ENCODE measurements at places on chromosomes 1 and 21.

- DNase-seq = no peak
Observed at GRCh38 chr1:219292999-219293398, 119.3 kb downstream of the LYPLAL1 start.

DNA sequence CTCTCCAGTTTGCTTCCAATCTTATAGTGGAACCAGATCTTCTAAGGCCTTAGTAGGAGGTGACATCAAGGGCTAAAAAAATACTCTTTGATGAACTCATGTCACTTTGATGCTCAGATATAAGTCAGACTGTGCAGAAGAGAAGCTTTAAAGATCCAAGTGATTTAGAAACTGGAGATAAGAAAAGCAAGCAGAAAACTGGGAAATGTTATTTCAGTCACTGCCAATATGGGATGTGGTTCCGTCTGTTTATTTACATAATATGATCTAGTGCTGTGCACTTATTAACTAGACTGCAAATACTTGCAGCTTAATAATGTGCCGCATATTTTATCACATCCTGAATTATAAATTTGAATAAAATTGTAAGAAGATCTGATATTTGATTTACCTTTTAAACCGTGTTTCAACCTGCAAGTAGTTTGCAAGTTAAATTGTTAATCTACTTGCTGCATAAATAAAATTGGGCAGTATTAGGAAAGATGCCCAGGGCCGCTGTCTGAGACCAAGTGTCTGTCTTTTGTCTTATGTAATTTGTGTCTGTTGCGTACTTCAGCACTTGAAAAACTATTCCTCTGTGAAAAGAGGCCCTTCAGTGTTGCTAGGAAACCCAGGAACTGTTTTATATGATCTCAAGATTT lies 29.6 kb downstream of the CXADR start:
- DNase-seq = no peak

DNA sequence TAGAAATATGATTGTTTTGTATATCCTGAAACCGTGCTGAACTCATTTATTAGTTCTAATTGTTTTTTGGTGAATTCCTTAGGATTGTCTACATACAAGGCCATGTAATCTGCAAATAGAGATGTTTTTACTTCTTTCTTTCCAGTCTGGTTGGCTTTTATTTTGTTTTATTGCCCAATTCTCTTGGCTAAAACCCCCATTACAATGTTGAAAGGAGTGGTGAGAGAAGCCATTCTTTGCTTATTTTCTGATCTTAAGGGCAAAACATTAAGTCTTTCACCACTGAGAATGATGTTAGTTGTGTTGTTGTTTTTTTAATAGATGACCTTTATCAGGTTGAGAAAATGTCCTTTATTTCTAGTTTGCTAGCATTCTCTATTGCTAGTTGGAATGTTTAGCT lies 157.3 kb downstream of the NTMT2 start:
- no peak for DNase-seq

- no peak for DNase-seq
Observed at GRCh38 chr1:70667494-70668170, 256.6 kb downstream of the CTH start.

- peak; percentile 73 for DNase-seq
Observed at GRCh38 chr1:203325026-203325417, 19.7 kb downstream of the BTG2 start.

DNA sequence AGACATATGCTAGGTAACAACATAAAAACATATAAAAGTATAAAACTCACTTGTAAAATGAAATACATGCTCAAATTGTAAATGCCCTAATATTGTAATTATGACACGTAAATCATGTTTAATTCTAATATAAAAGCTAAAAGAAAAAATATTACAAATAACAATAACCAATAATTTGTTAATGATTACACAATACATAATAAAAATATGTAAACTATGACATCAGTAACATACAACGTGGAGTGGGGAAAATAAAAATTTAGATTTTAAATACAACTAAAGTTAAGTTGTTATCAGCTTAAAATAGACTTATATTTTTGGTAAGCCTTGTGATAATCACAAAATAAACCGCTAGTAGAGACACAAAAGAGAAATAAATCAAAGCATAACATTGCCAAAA lies 376.4 kb downstream of the BRINP2 start:
- DNase-seq = no peak

DNA sequence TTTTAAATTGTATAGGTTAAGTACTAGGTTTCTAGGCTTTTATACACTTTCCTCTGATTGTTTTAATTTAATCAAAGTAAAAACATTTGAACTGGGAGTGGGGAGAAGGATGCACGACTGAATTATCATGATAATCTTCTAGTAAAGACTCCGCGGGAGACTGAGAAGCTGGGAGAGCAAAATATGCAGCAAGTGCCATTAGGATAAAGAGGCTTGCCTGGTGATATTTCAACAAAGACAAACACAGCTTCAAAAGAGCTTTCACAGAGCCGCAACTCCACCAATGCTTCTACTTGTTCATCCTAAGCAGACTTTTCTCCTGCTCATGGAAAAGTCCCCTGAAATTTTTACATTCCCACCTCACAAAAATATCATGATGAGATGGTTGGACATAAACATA lies 239.0 kb upstream of the PTBP2 start:
- no peak for DNase-seq

GRCh38 chr1:95311762-95312161 lies 77.8 kb downstream of the RWDD3 start:
- DNase-seq = no peak

- DNase-seq = no peak
Observed at GRCh38 chr1:190942475-190942874, 464.8 kb upstream of the BRINP3 start.

- DNase-seq = no peak
Observed at GRCh38 chr1:28358716-28359115, 10.8 kb upstream of the PHACTR4 start.

DNA sequence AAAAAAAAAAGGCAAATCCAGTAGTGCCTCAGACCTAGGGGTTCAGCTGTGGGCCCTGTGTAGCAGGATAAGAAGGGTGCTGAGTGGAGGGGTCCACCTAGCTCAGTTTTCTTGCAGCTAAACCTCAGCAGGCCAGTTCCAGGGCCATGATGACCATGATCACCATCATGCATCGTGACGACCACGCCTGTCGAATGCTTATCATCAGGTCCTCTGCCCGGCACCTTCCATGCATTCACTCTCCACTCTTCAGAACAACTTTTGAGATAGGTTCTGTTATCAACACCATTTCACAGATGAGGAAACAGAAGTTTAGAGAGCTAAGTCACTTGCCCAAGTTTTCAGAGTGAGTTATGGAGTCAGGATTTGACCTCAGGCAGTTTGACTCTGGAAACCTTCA lies 54.9 kb downstream of the ACBD3 start:
- no peak for DNase-seq

- no peak for DNase-seq
Observed at GRCh38 chr1:219038398-219038797, 135.3 kb upstream of the LYPLAL1 start.

GRCh38 chr1:36572142-36572715 lies 89.5 kb upstream of the CSF3R start:
- no peak for DNase-seq

DNA sequence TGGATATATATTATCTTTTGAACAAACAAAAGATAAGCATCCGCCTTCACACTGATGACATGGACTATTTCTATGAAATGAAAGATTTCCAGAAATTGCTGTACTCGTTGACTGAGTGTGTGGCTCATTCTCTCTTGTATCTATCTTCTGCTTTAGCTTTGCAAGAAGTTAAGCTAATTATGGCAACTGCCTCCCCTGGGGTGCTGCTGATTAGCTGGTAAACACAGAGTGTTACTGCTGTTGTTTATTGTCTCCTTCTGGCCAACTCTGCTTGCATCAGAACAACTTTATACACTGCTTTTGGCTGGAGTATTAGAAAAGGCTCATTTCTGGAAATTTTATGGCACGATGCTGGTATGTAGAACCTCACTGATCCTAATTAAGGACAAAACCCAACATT lies 95.6 kb upstream of the SNX7 start:
- DNase-seq = no peak

GRCh38 chr1:27645071-27645415 lies 10.1 kb upstream of the FGR start:
- no peak for DNase-seq

GRCh38 chr1:3851292-3851691 lies 5.7 kb downstream of the CEP104 start:
- DNase-seq = no peak

DNA sequence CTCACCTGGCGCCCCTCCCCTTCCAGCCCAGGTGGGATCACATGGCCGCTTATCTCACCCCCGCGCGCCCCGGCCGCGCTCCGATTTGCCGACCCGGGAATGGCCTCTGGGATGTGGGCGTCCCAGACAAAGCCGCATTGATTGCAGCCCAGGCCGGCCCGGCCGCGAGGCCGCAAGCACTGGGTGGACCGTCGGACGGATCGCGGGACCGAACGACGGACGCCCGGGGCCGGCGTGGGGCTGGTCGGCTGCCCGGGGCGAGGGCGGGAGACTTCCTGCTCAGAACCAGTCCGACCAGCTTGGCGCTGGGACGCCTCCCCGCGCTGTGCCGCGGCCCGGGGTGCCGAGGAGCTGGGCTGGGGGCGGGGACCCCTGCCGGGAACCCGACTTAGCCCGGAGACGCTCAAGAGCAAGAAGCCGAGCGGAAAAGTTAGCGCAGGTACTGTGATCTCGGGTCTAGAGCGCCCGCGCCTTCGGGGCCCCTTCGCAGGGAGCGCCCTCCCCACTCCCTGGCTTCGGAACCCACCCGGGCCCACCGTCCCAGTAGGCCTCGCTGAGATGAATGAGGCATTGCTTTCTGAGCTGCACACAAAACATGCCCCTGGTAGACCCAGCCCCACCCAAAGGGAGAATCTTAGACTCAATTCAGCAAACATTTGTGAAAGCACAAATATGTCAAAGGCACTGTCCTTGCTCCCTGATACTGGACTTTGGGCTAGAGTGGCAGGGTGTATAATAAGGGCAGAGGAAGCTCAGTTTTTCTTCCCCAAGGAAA lies 415 bp upstream of the LAD1 start:
- DNase-seq = no peak

DNA sequence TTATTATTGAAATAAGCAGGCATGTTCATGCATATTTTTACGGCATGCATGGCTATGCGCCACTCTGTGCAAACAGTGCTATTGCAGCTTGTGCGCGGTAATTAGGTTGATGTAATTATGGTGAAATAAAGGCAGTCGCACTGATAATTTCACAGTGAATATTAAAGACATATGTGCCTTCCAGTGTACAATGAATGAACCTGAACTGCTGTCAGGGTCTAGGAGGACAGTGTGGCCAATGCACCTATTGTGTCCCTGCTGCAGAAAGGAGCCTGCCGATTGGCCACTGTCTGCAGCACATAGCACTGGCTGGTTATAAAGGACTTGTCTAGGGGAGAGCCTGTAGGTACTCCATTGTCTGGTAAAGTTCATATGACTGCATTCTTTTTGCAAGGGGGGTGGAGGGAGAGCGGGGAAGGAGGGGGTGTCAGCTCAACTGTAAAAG lies 340.4 kb downstream of the USP25 start:
- no peak for DNase-seq

GRCh38 chr1:24317956-24318614 lies 1.1 kb upstream of the GRHL3 start:
- DNase-seq = no peak

DNA sequence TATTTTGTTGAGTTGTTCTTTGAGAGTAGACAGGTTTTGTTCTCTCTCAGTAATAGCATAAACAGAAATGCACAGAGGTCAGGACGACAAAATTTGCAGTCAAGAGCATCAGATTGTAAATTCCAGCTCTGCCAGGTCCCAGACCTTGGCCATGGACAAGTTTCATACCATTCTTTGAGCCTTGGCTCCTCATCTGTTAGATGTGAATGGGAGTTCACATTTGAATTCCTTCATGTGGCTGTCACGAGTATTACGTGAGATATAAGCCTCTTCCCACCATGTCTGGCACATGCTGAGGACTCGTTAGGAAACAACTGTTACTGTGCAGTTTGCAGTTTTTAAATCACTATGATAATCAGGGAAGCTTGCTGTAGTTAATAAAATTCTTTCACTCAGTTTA lies 93.2 kb upstream of the KCTD3 start:
- no peak for DNase-seq

DNA sequence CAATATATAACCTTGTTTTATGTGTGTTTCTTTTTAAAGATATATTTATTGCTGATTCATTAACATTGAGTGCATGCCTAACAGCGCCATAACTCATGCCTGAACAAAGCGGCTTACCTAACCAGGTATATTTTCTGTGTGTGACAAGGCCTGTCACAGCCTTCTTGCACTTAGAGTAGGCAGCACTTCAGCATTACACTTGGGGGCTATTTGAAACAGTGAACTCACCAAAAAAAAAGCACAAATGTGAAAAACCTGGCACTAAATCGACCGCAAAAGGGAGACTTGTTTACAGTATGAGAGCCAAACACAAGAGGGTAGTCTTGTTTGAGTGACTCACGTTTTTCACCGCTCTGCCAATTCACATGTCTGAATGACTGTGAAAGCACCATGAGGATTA lies 111.7 kb downstream of the DISP1 start:
- no peak for DNase-seq

DNA sequence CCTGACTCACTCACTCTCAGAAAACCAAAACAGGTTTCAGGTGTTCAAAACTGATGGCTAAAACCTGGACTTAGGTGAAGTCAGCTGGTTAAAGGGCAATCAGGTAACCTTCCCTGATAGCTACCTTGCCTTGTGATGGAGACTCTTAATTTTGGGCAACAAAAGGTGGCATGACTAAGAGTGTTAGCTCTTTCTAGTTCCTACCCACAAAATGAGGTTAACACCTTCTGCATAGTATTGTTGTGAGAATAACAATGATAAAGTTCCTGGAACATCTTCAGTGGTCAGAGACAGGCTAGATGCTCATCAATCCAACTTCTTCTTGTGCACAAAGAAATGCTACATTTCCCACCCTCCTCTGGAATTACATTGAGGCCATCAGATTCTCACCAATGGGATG lies 214.8 kb downstream of the ZNF648 start:
- DNase-seq = no peak

DNA sequence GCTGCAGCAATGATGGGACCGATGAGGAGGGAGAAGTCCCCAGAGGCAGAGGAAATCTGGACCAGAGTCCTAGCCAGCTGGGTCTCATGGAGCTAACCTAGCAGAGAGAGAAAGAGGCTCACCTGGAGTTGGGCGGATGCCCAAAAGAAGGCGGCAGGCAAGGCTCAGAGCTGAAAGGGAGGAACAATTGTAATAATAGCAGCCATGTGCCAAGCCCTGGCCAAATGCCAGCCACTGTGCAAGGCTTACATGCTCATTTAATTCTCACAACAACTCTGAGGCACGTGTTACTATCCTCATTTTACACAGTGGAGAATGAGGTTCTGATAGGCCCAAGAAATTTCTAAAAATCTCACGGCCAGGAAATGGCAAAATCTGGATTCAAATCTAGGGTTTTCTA lies 50.0 kb upstream of the ZNF648 start:
- no peak for DNase-seq

DNA sequence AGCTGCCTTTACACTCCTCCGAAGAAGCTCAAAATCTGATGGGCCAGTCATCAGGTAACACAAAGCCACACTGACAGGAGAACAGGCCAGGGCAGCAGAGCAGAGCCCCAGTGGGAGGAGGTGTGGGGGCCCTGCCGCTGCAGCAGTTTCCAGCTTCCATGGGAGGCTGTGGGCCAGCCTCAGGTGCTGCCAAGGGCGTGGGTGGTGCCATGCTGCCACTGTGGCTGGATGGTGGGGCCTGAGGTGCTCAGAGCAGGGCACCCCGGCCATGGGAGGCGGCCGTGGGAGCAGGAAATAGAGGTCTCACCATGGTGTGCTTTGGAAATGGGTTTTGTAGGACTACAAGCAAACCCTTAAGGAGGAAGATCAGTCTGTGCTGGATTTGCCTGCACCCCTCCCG lies 50.8 kb upstream of the COL6A1 start:
- DNase-seq = no peak

GRCh38 chr1:205546541-205546940 lies 42.1 kb downstream of the CDK18 start:
- no peak for DNase-seq
